ENCODE measurements at places on chromosomes 7 and 10.

DNA sequence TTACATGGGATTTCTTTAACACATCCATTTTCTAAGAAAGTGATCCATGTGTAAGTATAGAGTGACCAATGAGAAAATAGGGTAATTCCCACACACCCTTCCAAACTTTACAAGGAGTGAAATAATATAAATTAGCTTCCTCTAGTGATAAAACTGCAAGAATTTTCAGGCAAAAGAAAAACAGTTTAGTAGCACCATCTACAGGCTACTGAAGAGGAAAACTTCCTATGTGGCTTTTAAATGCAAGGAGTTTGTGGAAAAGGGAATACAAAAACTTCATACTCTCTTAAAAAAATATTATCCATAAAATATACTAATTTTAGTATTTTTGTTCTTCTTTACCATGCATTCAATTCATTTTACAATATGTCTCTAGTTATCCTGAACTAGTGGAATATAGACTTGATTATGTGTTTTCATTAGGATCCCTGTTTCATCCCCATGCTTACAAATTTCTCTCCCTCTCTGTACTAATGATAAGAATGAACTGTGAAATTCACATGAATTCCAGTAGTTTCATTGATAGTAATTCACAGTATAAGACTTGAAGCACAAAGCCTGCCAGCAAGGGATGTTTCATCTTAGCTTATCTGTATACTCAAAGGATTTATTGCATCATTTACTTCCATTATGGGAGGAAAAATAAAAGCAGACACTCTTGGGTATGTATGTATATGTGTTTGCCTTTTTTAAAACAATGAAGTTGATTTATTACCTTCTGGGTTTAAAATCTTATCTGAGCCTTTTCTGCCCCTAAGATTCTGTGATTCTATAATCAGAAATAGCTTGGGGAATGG is 442.9 kb downstream of the AUTS2 start:
- peak; percentile 15 for DNase-seq

GRCh38 chr7:156816943-156817572 is 75.9 kb downstream of the LMBR1 start:
- peak; percentile 33 for DNase-seq

GRCh38 chr7:134459981-134460380 is 1.1 kb upstream of the AKR1B1 start:
- no peak for DNase-seq

GRCh38 chr7:8175929-8176369 is 86.0 kb downstream of the ICA1 start:
- DNase-seq = no peak

- no peak for DNase-seq
These were observed 2.8 kb downstream of the SHH start for GRCh38 chr7:155809332-155809946.

DNA sequence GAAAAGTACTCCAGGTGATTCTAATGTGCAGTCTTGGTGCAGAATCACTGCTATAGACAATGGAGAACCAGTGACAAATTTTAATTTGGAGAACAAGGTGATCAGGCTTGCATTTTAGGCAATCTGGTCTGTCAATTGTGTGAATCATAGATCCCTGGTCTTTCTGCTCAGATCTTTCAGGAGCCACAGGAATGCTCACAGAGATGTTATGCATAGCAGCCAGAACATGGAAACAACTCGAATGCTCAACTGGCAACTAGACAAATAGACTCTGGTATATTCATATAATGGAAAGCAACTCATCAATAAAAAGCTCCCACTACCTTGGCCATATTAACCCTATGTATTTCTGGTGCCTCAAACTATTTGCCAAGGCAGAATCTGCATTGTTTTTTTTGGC is 209.1 kb downstream of the PHF14 start:
- no peak for DNase-seq

DNA sequence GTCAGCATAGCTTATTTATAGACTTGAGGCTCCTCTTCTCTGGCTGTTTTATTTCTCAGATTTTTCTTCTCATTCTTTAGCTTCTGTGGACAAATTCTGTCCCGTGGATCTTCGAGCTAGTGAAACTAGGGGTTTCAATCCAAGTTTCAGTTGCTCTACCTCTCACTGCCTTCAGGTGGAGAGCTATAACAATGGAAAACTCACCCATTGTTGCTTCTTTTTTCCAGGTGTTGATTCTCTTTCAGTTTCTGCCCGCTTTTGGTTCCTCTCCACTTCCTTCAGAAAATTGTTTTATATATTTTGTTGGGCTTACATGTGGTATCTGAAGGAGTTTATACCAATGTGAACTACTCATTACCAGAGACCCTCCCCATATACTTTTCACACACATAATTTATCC is 266.1 kb downstream of the TCF7L2 start:
- DNase-seq = no peak

DNA sequence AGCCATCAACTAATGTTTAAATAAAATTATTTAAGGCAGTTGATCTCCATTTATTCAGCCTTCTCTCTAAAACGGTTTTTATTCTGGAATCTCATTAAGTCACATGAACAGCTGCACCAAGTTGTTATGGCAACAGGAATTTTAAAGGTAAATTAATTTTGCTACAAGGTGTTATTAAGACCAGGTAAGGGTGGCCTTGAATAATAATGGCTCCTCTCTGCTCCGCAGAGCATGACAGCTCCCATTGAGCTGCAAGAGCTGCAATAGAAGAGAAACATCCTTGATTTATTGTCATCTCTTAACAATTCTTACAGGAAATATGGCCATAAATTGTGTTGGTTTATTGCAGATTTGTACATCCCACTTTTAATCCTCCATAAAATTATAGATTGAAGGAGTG is 165.8 kb downstream of the KLF6 start:
- no peak for DNase-seq

DNA sequence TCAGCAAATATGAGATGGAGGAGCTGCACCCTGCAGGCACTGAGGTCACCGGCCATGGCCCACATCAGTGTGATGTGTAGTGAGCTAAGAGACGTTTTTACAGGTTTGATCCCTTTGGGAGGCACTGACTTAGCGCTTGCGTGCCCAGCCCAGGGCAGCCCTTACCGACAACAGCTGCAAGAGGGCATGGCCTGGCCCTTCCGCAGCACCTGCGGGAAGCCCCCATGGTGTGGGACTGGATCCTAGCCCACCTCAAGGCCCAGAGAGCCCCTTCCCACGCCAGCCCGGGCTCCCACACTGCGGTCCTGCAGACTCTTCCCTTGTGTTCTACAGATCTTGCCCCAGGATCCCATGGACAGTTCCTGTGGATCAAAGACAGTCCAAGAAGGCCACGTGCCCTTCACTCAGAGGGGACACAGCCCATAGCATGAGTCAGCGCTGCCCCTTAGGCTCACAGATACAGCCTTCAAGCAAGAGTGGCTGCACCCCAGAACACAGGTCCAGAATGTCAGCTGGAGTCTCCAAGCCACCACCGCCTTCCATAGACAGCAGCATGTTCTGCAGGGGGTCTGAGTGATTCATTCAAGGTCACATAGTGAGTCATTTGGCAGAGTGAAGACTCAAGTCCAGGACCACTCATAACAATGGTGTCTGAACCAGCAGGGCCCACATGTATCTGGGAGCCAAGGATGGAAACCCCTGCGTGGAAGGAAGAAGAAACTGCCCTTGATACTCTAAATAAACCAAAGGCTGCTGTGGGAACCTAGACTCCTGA is 25.4 kb downstream of the TLL2 start:
- no peak for DNase-seq

GRCh38 chr7:47712416-47712815 is 130.5 kb upstream of the TNS3 start:
- no peak for DNase-seq

DNA sequence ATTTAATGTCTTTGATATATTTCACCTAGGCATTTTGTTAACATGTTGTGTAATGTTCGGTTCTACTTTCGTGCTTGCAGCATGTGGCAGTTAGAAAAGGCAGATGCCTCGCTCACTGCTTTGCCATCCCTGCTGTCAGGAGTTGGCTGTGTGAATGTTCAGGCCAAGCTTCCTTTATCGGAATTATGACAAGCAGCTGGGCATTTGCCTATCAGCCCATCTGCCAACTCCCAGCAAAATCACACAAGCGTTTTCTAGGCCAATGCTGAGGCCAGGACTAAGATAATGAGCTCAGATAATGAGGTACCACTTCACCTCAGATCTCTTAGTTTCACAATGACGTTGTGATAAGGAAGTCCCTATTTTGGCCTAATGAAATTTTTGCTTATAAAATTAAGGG is 212.7 kb upstream of the FAM3C start:
- DNase-seq = no peak

DNA sequence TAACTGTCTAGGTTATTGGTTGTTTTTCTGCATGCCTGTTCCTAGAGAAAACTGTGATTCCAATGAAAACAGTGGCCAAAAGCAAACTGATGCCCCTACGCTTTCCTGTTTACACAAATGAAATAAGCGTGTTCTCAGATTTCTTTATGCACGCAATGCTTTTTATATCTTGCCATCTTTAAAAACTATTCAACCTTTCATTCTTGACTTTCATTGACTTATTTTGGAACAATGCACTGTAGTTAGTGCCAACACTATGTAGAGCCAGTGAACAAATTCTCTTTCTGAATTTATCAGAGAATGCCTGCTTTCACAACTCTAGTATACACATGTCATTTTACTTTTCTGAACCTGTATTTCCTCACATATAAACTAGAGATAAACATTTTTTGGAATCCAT is 86.6 kb downstream of the CABCOCO1 start:
- no peak for DNase-seq

DNA sequence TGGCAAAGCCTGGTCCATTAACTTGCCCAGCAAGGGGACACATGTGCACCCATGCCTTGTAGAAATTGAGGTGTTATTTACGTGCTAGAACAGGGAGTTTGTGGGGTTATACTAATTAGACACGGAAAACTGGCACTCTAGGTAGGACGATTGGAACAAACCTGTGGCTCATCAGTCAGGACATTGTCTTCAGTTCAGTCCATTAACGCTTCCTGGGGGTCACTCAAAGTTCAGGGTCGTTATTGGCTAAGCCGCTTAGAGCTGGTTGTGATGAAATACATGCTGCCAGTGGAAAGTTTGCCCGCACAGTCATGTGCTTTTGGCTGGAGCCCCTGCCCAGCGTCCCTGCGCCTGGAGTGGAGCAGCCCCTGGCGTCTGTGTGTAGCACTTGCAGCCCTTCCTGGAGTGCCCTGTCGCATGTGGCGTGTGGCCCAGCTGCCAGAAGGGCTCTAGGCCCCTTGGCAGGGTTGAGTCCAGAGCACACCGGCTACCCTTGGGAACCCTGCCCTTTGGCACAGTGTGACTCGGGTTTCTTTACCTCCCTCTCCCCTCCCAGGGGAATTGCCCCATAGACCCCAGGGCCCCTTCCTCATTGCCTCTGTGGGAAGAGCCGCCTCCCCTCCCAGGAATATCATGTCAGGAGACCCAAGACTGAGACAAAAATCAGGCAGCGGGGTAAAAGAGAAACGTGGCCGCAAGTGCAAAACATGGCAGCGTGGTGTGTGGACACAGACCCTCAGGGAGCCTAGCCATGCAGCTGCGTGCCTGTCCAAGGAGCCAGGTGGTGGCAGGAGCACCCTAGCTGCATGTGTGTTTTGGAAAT is 9.8 kb downstream of the ZNF775 start:
- DNase-seq = peak; percentile 75

Measured in LHCN-M2 (cell line).